Choroid plexus epithelial cell (primary cell): ENCODE measurements at places on chromosomes 7 and 10.

DNA sequence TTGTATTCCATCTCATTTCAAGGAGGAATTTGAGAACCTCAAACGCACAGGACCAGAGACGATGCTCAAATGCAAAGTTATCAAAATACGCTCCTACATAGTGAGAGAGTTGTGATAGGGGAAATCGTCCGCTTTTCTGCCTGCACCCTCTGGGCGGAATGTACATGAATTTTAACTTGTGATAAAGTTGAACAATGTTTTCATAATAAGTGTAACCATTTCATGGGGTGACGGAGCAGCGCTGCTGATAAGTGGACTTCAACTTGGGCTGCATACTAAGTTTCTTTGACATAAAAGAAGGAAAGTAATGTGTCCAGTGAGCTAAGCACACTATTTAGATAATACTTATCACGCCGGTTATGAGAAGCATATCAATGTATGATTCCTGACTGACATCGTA, 497.5 kb upstream of the MGMT start:
- DNase-seq = no peak

GRCh38 chr10:76902949-76903348, 734.7 kb downstream of the KCNMA1 start:
- peak; percentile 7 for DNase-seq

- DNase-seq = no peak
Observed at GRCh38 chr7:109109558-109109957, 539.9 kb downstream of the DNAJB9 start.

DNA sequence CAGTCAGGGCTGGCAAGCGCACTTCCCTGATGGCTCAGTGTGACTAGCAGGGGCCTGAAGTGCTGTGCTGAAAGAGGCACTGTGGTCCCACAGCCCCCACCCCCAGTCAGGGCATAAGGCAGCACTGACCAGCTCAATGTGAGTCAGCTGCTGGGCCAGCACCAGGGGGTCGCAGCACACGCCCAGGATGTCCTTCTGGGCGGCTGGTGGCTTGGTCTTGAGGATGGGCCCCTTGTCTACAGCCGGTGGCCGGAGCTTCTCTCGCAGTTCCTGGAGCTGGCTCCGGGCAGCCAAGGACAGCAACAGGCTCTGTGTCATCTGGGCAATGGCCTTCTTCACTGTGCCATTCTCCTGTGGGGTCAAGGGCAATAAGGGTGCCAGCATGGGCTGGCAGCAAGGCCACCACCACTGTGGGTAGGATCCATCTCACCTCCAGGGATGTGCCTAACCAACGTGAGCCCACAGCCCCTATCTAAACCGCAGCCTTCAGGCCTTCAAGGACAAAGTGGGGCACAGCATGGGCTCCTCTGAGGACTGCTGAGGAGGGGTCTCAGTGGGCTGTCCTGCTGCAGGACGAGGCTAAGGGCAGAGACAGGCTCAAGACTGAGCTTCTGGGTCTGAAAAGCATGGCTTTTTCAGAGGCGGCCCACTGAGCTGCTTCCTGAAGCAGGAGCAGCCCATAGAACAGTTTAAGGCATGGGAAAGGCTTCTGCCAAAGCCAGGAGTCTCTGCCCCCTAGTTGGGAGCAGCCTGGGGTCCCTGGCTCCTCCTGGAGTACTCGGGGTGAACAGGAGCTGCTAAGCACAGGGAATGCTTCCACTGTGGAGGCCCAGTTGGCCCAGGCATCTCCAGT, 62.5 kb downstream of the CSGALNACT2 start:
- DNase-seq = no peak

DNA sequence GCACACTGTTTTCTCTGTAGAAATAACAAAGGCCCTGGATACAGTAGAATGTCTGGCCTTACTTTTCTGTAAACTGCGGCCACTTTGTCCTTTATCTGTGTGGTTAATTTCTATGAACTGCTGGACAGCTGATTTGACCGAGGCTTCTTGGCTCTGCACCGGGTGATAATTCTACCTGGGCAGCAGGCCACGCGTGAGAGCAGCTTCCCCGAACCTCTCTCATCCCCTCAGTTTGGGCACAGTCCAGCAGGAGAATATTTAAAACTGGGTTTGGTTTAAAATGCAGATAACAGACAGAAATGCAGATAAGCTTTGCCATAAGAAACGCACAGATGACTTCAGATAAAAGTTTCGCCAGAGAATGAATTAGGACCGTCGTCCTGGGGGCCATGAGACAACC, 81.0 kb downstream of the CELF2 start:
- no peak for DNase-seq

GRCh38 chr10:47060356-47060755, 149.1 kb downstream of the PTPN20 start:
- no peak for DNase-seq

- no peak for DNase-seq
Observed at GRCh38 chr7:130022115-130022514, 29.1 kb downstream of the ZC3HC1 start.

GRCh38 chr10:67696029-67696428, at the start of gene CTNNA3:
Gene CTNNA3 (minus strand): TSS chr10:67696195.
- DNase-seq = no peak

DNA sequence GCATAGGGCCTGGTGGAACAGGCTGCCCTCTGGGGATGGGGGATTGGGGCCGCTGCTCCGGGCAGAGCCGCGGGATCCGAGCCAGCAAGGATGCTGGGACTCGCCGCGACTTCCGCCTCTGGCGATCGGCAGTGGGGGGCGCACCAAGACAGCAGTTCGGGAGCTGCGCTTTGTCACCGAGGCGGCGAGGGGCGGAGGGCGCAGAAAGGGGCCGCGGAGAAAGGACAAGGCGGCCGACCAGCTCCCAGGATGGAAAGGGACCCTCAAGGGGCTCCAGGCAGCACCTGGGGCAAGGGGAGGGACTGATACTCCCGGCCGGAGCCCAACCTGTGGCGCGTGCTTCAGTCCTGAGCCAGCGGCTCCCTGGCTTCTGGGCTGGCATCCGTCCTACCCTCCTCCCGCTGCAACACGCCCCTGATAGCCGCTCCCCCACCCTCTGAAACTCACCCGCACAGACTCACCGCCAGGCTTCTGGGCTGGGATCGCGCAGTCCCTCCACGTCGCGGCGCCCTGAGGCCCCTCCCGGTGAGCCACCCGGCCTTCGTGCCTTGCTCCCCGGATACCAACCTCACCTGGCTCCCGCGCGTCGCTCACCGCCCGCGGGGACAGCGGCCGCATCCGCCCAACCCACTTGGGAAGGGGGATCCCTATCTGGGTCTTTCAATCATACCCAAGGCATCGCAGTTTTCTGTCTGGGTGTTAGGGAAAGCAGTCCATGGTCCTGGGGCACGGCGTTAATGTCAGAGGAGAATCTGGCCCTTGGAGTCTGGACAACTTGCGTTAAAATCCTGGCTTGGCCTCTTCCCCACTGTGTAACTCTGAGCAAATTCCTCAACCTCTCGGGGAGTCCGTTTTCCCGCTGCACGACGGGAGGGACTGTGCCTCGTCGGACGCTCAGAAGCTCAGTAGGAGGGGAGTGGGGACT, 7.0 kb upstream of the EVX1 start:
- DNase-seq = peak; percentile 6

DNA sequence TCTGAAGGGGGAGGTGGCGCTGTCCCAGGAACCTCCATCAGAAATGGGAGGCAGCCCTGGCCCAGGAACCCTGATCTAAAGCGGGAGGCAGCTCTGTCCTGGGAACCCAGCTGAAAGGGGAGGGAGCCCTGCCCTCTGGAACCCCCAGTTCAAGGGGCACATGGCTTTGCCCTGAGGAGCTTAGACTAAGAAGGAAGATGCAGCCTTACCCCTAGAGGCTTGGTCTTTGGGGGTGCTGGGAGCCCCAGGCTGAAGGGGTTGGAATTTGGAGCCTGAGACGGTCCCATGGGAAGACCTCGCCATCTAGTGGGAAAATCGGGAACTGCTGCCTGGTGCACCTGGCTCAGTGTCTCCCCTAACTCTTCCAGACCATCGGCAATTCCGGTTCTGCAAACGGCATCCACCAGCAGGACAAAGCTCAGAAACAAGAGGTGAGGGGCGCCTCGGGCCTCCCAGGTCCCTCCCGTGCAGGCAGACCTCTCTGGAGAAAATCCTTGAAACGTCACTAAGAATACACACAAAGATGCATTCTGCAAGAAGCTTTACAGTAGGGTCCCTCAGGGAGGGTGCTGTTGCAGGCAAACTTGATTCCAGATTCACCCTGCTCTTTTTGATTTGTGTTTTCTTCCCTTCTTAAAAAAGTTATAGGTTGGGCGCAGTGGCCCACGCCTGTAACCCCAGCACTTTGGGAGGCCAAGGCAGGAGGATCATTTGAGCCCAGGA, 52.4 kb upstream of the GTF2IRD1 start:
- DNase-seq = peak; percentile 69

DNA sequence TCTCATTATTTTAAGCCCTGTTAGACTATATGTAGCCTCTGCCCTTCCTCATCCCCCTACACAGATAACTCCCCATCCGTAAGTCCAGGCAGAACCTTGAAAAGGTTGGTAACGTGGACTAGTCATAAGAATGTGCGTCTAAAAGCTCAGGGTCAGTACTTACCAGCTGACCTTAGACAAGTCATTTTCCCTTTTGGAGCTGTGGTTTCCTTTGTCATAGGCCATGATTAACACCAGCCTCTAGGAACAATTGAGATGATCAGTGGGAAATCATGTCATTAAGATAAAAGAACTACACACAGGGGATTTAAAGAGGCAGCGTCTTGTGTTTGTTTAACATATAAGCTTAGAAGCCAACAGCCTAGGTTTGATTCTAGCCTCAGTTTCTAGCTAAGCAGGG, 6.9 kb upstream of the UNC5B start:
- peak; percentile 15 for DNase-seq

DNA sequence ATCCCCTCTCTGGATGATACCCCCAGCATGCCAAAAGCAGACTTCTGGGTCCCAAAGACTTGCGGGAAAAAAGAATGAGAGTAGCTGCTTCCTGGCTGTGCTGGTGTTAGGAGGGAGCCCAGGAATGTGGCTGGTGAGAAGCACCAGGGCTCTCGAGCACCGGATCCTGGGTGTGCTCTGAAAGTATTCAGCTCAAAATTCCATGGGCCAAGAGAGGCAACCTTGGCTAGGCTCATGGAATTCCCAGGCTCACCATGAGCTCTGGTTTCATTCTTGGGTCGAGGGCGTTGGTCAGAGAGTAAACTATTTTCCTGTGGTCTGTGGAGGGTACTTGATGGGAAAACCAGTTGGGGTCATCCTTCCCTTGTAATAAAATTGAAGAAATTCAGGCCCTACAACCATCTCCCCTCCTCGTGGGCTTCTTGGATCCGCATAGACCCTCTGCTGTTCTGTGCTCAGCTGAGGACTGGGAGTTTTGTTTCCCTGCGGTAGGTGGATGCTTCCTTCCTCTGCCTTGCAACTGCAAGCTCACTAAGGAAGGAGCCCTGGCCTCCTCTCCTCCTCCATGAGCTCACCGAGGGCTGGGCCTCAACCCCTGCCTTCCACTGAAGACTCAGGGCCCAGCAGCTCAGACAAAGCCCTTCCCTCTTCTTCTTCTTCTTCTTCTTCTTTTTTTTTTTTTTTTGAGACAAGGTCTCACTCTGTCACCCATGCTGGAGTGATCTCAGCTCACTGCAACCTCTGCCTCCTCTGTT, 34.5 kb upstream of the AQP1 start:
- no peak for DNase-seq

DNA sequence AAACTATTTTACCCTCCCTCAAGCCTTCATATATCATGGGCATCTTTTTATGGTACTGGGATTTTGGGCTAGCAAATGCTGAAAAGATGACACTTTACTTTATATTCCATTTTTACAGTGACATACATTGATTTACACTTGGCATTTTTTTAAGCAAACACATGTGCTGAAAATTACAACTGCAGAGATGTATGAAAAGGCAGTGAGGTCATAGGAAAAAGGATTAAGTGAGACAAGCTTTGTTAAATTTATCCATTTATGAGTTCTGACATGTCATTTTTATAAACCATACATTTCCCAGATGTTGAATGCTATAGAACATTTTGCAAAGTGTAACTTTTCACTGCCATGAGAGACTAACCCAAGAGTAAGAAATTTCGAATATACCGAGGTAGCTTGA, 68.8 kb upstream of the RSU1 start:
- DNase-seq = no peak

GRCh38 chr7:5635461-5636445, 145.7 kb downstream of the RNF216 start:
- DNase-seq = no peak

DNA sequence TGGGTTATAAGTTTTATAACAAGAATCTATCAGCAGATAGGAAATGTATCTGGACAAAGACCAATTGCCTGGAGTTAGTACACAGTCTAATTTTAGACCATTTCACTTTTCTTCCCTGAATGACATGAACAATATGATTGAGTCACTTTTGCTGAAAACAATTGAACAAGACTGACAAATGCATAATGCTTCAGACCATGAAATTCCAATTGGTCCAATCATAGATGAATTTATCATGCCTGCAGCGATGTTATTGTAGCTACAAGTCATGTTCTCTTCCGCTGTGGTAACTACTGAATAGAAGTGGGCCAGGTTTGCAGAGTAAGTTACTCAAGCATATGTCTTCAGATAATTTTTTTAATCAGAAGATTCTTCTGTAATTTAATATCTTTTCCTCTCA, 73.4 kb downstream of the VSTM2A start:
- no peak for DNase-seq

GRCh38 chr10:86354761-86355540, 11.6 kb downstream of the GRID1 start:
- DNase-seq = no peak

DNA sequence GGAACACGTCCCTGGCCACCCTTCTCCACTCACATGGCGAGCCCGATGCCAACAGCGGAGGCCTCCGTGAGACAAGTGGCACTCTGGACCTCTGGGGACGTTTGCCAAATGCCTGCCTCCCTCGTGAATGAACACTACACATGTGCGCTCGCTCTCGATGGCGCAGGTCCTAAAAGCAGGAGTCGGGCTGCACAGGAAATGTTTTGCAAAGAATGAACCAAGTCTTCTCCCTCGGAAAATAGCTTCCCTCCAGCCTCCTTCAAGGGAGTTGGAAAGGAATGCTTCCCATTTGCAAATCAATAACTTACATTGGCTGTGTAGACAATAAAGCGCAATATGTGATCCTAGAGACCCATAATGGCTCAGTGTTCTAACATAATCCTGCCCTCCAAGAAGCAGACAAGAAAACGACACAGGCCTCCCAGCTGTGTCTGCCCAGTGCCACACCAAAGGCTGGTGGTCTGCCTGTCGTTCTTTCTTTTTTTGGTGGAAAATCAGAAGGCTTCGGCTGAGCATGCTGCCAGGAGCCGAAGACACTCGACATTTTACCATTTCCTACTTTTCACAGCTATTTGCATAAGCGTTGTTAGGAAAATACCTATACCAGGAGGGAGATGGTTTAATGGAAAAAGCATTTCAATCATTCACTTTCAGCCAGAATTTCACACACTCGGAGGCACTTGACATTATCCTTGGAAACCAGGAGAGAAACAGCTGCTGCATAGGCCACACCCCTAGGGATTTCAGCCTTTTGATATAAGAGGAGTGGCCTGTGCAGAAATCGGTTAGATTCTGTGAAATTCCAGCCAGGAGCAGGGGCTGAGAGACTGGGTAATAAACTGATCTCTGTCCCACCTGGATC, 38.4 kb downstream of the ATXN7L1 start:
- no peak for DNase-seq
